ENCODE measurements at places on chromosomes 1 and 21. TPM values are rescaled to one million over a fixed set of nuclear protein-coding genes. Genes with fewer than 3 reads are reported as not detected.

Gene TPM3
- 312 TPM for total RNA-seq

Gene OR2T2
- total RNA-seq, result not detected

Gene CHI3L1
- 5.2 TPM for total RNA-seq

Gene OR2L3
- total RNA-seq, result 0.11 TPM

DNA sequence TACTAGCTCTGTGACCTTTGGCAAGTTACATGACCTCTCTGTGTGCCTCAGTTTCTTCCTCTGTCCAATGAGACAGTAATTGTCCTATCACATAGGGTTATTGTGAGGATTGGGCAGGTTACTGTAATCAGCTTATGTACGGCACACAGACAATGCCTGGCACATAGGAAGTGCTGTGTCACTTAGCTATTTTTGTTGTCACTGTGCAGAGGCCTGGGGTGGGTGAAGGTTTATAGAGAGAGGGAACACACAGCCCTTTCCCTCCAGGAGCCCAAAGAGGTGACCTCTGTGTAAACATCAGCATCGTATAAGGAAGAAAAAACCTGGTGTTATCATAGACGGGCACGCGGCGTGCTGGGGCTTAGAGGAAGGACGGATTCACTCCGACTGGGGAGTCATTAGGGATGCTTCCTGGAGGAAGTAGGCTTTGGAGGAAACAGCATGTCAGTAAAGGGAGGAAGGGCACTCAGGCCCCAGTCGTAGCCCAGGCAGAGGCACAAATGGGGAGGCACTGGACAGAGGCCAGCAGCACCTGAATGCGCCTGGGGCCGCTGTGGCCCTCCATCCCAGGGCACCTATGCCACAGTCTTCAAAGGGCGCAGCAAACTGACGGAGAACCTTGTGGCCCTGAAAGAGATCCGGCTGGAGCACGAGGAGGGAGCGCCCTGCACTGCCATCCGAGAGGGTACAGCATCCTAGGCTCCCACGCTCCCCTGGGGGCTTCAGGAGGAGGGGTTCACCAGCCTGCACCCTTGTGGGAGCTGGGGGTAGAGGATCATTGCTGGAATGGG, 21.2 kb downstream of the CDK18 start:
- no peak for DNase-seq

DNA sequence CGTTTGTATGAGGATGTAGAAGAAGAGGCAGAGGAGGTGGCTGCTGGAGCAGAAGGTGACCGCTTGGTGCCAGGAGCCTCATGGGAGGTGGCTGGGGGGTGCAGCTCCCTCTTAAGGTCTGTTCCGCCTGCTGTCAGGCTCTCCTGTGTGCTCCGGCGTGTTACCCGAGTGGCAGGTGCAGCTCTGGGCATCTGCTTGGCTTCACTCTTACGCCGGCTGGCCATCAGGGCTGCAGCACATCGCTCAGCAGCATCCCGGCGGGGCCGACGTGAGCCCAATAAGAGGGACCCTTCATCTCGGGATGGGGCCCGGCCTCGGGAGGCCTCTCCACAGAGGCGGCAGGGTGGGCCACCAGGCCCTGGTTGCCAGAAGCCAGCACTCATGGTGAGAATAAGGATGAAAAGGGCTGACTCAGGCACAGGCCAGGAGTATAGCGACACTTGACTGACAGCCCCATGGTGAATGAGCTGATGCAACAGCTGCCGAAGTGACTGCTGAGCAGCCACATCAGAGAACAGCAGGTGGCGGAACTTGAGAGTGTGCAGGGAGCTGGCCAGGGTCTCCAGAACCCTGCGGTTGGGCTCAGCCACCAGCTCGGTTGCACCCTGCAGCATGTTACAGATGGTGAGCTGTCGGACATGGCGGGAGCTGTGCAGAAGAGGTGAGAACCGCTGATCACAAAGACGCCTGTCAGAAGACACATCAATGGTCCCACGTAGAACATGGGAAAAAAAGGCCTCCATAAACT, 17.5 kb downstream of the LRRC41 start:
- DNase-seq, result no peak

GRCh38 chr1:35702508-35702907, 16.2 kb downstream of the C1orf216 start:
- DNase-seq, result no peak

DNA sequence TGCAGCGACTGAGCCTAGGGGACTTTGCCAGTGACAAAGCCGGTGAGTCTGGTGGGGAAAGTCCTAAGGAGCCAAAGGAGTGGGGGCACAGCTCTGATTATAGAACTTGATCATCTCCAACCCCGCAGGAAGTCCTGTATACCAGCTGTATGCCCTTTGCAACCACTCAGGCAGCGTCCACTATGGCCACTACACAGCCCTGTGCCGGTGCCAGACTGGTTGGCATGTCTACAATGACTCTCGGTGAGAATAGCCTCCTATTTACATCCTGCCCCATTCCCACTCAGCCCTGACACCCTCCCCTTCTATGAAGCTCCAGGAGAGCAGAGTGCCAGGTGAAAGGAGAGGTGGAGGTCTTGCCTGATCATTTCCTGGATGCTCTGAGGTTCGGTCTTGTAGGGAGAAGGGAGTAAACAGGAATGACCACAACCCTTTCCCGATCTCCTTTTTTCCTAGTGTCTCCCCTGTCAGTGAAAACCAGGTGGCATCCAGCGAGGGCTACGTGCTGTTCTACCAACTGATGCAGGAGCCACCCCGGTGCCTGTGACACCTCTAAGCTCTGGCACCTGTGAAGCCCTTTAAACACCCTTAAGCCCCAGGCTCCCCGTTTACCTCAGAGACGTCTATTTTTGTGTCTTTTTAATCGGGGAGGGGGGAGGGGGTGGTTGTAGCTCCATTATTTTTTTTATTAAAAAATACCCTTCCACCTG, 1.2 kb upstream of the PPOX start:
- DNase-seq, result no peak

- DNase-seq, result no peak
Observed at GRCh38 chr1:209652873-209653401, 712 bp upstream of the LAMB3 start.

- no peak for DNase-seq
Observed at GRCh38 chr21:41898998-41899397, 19.9 kb upstream of the PRDM15 start.

DNA sequence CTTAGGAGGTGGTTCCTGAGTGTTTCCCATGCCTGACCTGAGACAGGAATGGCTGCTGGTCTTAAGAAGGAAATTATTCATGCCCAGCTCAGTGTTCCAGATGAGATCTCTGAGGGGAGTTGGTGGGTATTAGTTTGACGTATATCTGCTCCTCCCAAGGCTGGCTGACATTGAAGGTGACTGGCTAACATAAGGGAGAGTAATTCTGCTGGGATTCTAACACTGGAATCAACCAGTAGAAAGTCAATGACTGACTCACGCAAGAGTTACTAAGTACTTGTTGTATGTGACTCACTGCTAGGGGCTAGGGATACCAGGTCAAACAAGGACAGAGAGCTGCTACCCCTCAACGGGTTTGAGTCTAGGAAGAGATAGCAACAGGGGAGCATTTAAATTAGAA, 177.3 kb downstream of the CACNA1E start:
- no peak for DNase-seq

DNA sequence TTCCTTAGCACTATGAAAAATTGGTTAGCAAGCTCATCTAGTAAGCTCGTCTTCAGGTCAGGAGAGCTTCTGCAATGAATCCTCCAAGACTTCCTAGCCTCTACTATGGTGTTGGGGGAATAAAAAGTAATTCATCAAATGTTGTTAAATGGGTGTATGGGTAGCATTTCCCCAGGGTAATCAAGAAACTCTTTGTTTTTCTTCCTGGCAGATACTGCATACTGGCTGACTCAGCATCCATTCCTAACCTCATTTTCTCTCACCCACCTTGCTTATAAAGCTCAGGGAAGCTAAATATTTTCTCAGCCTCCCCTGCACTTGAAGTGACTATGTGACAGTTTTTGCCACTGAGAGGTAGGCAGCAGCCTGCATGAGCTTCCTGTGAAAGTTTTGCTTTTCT, 83.4 kb downstream of the MAB21L3 start:
- no peak for DNase-seq
